ENCODE measurements at places on chromosomes 16 and 17.
A peak's percentile ranks its signal among the peaks of the same experiment; 100 is the strongest.

DNA sequence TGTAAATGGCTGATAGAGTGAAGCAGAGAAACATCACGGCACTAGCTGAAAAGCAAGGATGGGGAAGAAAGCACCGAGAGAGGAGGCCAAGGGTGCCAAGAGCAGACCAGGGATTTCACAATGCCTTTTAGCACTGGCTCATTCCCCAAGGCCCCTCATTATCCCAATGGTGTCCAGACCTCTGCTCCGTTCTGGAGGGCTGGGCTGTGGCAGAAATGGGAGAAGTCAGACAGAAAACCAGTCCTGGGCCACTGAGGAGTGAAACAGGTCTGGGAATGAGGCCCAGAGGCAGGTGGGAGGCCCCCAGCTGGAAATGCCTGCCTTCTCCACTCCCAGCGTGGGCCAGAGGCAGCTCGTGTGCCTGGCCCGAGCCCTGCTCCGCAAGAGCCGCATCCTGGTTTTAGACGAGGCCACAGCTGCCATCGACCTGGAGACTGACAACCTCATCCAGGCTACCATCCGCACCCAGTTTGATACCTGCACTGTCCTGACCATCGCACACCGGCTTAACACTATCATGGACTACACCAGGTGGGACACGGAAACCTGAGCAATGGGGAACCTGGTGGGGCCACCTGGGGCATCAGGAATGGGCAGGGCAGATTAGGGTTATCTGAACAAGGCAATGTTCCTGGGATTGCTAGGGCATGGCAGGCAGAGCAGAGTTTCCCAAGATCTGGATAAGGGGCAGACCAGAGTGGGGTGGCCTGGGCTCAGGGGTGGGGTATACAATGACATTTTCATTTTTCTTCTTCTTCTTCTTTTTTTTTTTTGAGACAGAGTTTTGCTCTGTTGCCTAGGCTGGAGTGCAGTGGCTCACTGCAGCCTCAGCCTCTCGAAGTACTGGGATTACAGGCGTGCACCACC is 20.3 kb downstream of the ANKRD40 start:
- DNase-seq, result peak; percentile 53

GRCh38 chr16:31214708-31215286 is 878 bp downstream of the TRIM72 start:
- peak; percentile 32 for DNase-seq

DNA sequence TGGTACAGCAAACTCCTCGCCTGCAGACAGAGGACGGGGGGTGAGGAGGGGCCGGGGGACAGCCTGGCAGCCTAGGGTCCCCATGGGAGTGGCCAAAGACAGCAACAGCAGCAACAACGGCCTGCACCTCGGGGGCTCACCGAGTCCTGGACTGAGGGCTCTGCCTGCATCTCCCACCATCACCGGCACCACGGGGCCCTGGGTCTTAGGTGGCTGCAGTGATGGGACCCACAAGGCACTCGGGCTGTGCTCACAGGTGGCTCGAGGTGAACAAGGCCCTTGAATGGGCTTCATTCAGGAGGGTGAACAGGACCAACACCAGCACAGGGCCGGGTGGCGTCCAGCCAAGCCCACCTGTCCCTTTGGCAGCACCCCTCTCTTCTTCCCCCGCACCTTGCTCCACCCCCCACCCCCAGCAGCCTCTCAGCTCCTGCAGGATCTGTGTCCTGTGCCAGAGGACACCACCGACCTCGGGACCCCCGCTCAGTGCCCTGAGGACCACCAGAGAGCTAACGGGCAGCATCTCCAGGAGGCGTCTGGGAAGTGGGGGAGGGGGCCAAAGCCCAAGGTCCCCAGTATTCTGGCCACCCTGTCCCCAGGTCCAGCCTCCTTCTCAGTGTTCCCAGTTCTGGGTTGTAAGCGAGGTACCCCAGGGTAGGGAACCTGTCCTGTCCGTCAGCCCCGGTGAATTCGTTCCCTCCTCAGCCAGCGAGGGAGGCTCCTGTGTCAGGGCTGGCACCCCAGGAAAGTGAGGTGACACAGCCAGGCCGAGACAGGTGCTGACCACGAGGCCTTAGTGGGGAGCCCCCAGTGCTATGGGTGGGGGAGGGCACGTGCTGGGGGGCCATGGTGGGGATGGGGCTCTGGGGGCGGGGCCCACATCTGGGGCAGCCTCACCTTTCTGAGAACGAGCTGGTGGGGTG is 94.3 kb downstream of the TBC1D16 start:
- DNase-seq, result no peak

DNA sequence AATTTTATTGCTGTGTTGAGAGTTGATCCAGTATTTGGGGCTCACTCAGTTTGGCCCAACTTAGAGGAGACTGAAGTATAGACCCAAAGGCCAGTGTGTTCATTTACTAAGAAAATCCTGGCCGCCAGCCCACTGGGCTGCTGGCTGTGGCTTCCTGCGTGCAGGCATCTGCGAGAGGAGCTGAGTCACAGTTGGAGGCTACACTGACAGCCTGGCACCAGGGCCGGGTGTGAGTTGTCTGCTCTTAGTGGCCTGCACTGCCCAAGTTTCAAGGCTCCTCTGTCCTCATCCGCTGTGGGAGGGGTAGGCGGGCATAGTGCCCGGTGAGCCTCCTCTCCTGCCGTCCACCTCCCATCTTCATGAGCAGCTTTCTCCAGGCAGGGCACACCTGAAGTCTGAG is 54.2 kb downstream of the PLD6 start:
- DNase-seq, result no peak

GRCh38 chr17:78840530-78840779 is 159 bp downstream of the USP36 start:
- no peak for DNase-seq
